ENCODE measurements at places on chromosomes 3 and 15.

DNA sequence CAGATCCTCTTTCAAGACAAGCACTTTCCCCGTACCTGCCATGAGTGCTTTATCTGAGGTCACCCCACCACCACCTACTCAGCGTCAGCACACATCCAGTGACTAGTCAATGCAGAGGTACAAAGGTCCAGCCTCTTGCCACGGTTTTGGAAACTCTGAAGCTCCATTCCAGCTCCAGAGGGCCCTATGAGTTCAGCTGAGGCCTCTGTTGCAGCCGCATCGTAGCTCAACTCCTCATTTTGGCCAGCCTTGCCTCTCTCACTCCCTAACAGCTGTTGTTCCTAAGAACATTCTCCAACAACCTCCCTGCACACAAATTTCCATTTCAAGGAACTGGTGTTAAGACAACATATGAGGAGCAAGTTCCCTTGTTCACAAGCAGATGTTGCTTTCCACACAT lies 405.1 kb upstream of the PROK2 start:
- no peak for DNase-seq

- no peak for DNase-seq
Observed at GRCh38 chr3:153442386-153442785, 280.4 kb downstream of the RAP2B start.

- DNase-seq: no peak
Observed at GRCh38 chr3:14145670-14146380, 21.0 kb downstream of the TMEM43 start.

- no peak for DNase-seq
Observed at GRCh38 chr15:67161412-67161811, 93.0 kb downstream of the AAGAB start.

DNA sequence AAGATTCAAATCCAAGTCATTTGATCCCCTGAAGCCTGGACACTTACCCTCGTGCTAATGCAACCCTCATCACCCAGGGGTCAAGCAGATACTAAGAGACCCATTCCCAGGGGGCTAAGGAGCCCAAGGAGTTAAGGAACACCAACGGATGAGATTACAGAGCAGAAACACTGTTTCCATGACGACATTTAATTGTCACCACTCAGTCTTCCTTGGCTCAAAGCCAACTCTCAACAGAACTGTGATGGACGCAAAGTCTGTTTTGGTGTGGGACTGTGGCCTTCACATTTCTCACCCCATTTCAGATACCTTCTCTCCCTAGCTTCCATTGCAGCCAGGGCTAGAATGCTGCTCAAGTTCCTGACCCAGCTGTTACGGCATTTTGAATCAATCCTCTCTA lies 383.5 kb upstream of the WNT5A start:
- no peak for DNase-seq

DNA sequence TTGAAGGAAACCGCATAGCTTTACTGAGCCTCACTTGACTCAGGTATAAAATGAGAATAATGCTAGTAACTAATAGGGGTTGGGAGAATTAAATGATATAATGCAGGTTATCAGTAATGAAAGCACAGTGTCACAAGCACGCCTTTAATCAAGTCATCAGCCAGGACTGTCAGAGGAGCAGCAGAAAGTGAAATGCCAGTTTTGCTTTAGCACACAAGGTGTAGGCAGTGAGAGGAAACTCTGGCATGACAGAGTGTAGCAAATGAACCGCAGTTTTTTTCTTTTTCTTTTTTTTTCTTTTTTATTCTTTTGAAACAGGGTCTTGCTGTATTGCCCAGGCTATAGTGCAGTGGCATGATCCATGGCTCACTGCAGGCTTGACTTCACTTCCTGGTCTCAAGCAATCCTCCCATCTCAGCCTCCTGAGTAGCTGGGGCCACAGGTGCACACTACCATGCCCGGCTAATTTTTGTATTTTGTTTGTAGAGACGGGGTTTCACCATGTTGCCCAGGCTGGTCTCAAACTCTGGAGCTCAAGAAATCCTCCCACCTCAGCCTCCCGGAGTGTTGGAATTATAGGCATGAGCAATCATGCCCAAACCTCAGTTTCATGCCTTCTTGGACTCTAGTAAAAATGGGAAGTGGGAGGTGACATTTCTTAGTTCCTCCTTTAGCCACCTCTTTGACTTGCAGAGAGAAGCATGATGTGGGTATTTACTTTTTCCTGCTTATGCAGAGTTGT lies 9.7 kb upstream of the SCAANT1 start:
- DNase-seq: no peak

- DNase-seq: no peak
Observed at GRCh38 chr3:113405180-113405579, 36.1 kb downstream of the CFAP44 start.

DNA sequence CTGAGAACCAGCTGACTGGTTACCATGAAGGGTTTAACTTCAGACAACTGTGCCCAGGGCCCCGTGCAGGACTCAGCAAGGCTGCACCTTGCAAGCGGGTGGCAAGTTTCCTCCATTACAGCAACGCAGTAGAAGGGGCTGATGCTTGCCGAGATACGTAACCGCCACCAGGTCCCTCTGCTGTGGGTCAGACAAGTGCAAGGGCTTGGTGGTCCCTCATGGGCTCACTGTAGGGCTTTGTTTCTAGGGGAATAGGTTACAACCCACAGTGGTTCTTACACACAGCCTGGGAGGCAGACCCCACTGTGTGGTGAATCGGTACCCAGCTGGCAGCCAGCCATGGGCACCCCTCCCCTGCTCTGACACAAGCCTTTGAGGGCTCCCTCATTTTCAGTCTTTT lies 15.5 kb upstream of the SNRPA1 start:
- DNase-seq: no peak

DNA sequence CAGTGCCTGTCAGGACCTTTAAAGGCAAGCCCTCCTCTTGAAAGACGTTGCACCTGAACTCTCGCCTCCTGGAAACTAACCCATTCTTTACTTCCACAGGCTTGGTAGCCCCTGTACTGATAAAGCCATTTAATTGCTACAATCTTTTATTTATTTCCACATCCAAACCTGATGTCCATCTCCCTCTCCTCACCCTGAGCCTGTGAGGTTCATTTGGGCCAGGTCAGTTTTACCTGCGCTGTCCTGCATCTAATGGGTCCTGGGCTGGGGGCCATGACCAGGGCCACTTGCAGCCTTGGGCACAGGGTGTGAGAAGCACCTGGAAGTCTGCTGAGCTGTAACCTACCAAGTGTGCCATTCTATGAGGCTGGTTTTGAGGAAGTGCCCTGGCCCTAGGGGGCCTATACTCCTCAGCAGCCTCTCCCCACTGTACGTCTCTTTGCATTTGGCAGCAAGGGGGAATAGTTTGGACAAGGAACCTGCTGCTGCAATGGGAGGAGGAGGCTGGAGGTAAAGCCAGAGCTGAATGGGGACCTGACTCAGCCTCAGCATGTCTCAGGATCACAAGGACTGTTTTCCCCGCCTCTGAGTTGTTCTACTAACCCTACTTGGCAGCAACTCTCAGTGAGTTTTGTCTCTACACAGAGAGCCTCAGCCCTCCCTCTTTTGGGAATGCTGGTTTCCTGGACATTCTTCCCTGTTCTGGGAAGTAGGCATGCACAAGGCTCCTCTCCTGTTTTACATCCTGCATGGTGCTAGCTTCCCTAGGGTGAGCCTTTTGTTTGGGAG lies 53.8 kb downstream of the WDR76 start:
- no peak for DNase-seq

DNA sequence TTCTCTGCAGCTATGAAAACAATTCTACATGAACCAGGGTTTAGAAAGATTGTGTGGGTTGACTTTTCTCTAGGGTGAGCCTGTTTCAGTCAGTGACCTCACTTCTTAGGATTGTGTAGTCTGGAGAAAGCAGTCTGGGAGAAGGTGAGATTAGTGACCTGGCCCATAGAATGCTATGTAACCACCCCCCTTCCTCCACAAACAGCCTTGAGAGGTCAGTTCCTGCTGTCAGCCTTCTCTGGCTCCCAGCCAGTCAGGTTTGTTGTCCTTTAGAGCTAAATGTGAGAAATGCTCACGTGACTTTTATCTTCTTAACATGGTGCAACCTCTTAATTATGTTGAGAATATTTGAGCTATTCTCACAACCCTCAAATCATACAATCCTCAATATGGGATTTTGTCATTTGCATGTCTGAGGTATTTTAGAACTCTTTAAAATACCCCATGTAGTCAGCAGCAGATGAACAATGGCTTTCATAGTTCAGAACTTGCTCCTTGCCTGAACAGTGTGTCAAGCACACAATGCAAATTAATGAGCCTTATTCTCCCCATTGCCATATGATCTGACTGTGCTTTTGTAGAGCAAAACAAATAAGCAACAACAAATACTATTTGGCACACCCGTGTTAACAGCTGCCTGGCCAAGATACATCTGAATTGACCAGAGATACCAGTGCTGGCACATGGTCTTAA lies 311.6 kb downstream of the CNTN6 start:
- peak; percentile 27 for DNase-seq

GRCh38 chr3:66476852-66477381 lies 23.9 kb downstream of the LRIG1 start:
- DNase-seq: no peak

DNA sequence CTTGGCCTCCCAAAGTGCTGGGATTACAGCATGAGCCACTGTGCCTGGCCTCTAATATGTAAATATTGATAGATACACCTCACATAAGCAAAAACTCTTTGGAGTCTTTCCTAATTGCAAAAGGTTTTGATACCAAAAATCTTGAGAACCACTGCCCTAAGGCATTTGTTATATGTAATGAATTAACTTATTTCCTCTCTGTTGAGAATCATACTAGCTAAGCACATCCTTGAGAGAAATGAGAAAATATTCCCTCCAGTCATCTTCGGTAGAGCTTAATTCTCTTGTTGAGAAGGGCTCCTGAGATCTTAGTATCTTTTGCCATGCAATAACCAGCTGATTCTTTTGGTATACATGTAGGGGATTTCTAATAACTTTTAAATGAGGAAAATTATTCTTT lies 190.2 kb downstream of the SLC9A9 start:
- no peak for DNase-seq

- no peak for DNase-seq
Observed at GRCh38 chr3:133428552-133428951, 28.7 kb downstream of the BFSP2 start.

GRCh38 chr3:14685179-14685578 lies 10.2 kb downstream of the C3orf20 start:
- DNase-seq: no peak

- DNase-seq: peak; percentile 14
Observed at GRCh38 chr3:59046839-59047238, 3.0 kb downstream of the CFAP20DC start.

DNA sequence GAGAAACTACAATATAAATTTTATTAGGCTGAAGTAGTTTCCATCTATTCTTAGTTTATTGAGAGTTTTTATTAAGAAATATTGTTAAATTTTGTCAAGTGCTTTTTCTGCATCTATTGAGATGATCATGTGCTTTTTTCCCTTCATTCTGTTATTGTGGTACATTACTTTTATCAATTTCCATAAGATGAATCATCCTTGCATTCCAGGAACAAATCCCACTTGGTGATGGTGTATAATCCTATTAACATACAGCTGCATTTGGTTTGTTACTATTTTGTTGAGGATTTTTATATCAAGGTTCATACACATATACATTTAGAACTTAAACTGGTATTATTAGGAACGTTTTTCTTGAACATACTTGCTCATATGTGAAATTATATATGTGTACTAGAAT lies 199.8 kb downstream of the TBC1D5 start:
- no peak for DNase-seq

DNA sequence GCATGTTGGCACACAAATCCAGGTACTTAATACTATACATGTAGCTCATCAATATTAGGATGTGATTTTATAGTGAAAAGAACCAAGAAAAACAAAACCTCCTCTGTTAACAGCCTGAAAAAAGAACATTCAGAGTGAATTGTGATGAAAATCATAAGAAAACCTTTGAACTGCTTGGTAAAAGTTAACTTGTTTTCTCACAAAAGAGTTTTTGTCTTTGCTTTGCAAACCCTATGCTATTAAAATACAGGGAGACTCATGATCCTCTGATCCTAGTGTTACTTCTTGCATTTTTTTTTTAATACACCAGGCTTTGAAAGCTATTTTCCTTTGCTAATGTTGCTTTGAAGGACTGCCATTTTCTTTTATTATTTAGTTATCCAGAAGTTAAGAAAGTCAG lies 23.7 kb downstream of the QTRT2 start:
- no peak for DNase-seq

DNA sequence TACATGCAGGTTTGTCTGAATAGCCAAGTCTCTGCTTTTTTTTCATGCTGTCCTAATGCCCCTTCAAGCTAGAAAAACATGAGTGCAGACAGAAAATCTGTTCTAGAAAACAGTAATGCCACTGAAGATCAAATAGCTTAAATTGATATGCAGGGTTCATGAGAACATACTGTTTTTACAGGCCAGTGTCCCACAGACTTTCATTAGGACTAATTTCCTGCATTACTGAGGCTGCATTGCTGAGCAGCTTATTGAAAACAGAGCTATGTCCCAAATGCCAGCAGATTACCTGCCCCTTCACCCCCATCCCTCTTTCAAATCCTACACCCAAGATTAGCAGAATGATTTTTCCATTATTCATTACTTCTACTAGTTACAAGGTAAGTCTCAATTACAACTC lies 665 bp downstream of the TM4SF18 start:
- DNase-seq: no peak

- no peak for DNase-seq
Observed at GRCh38 chr3:53773611-53774368, 72.4 kb downstream of the CHDH start.

DNA sequence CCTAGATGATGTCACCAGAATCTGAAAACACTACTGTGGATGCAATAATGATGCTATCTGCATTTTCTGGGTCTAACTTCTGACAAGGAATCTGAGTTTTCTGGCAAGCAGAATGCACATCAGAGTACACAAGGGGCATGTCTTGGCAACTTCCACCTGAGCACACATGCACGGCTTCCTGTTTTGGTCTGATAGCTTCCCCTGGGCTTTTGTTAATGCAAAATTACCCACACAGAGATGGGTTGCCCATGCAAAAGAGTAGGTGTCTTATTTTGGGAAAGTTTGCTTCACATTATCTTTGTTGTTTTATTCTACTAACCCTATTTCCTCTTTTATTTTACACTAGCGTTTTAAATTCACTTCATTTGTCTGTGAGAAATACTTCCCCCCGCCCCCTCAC lies 74.2 kb upstream of the SATB1 start:
- DNase-seq: no peak

GRCh38 chr15:53586799-53587198 lies 172.7 kb downstream of the WDR72 start:
- DNase-seq: peak; percentile 33

DNA sequence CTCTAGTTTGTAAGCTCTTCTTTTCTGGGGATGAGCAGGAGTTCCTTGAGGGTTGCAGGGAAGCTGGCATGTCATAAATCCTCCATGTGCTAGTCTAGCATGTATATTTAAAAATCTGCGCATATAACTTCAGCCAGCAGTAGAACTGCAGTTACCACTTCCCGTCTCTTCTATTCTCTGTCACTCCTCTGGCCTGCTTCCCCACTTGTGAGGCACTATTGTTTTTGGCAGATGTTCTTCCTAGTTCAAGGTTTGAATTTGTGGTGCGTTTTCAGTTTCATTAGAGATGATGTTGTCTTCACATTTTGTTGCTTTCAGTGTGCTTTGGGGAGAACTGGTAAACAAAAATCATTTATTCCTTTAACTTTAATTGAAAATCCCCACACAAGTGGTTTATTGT lies 169.1 kb upstream of the ZPLD1 start:
- DNase-seq: no peak

Data from NCI-H2081 (cell line).